ENCODE measurements at places on chromosomes 5 and 9. TPM values are rescaled to one million over a fixed set of nuclear protein-coding genes. Genes with fewer than 3 reads are reported as not detected.

Gene RARS1
- total RNA-seq, result 93.9 TPM

Gene GPX8
- 86.8 TPM for total RNA-seq

Gene LCN9
- total RNA-seq, result 1.7 TPM

Gene PCDHA4
- total RNA-seq, result 20.9 TPM

Gene C5orf58
- total RNA-seq, result not detected

GRCh38 chr9:31588006-31588405, 796.4 kb upstream of the ACO1 start:
- no peaks in the 10 kb centered on the region for H3K36me3 ChIP-seq
- H3K27me3 ChIP-seq, result no peaks in the 10 kb centered on the region
- H3K4me3 ChIP-seq, result no peak overlapping the region

DNA sequence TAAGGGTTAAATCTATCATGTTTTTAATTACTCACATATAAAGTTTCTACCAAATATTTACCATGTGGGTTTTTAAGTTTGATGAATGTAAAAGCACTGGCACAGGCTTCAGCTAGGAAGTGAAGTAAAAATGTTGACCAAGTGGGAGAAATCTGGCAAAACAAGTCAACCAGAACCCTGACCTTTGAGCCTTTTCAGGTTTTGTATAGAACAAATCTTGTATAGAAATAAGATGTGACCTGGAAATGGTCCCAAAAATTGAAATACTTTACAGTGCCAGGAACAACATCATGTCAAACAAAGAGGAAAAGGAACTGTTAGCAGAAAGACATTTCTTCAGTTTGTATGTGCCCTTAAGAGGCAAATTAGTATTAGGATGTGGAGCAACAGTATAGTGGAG, 137.6 kb downstream of the CCDC192 start:
- H3K27ac ChIP-seq, result no peak overlapping the region
- H3K4me1 ChIP-seq, result no peaks in the 10 kb centered on the region
- no peak overlapping the region for H3K4me3 ChIP-seq
- no peak for DNase-seq

GRCh38 chr9:16085167-16085726, 532.4 kb downstream of the CCDC171 start:
- peaks cover 2% of the 10 kb centered on the region for H3K4me1 ChIP-seq
- H3K4me3 ChIP-seq, result no peak overlapping the region
- no peak for DNase-seq
- peaks cover 8% of the 10 kb centered on the region for H3K36me3 ChIP-seq

- H3K36me3 ChIP-seq, result no peaks in the 10 kb centered on the region
- H3K4me3 ChIP-seq, result peak overlapping the region; percentile 71
- DNase-seq, result no peak
- peak overlapping the region; percentile 91 for H3K27ac ChIP-seq
Observed at GRCh38 chr9:136052472-136052880, 42.6 kb downstream of the NACC2 start.

GRCh38 chr5:173231996-173232498, 3.0 kb downstream of the NKX2-5 start:
- peak; percentile 27 for DNase-seq
- no peaks in the 10 kb centered on the region for H3K36me3 ChIP-seq
- H3K27me3 ChIP-seq, result peaks cover 99% of the 10 kb centered on the region
- peaks cover 26% of the 10 kb centered on the region for H3K4me1 ChIP-seq

DNA sequence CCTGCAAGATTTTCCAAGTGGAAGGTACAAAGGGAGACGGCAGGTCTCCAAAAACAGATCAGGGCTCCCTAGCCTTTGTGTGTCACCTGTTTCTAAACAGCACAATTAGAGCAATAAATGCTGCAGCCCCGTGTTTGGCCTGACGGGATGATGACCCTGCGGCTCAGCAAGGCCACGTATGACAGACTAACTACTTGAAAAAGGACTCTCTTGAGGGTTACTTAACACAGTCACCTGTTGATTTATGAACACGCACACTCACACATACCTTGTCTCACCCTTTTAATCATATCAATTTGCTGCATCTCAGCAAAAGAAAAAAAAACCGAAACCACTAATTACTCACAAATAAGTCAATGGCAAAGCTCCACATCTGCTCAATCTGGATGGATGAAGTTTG, 199.6 kb upstream of the GAS1 start:
- peaks cover 4% of the 10 kb centered on the region for H3K27me3 ChIP-seq
- H3K27ac ChIP-seq, result no peak overlapping the region
- no peak for DNase-seq
- peaks cover 7% of the 10 kb centered on the region for H3K36me3 ChIP-seq

DNA sequence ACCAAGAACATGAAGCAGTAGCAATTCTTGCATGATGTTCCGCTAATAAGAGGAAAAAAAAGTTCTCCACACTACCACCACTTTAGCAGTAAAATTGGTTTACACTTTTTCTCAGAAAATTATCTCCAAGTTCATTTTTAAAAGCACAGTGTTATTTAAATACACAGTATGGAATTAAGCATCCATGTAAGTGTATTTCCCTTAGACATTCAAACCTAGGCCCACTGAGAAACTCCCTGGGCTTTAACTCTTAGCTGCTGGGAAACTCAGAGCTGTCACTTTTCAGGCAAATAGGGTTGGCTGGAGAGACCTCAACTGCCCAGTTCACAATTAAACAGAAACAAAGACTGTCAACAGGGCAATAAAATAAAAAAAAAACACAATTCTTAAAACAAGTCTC, 2.7 kb downstream of the GNAQ start:
- no peaks in the 10 kb centered on the region for H3K36me3 ChIP-seq
- H3K4me1 ChIP-seq, result peaks cover 42% of the 10 kb centered on the region
- peak overlapping the region; percentile 94 for H3K4me3 ChIP-seq
- H3K27me3 ChIP-seq, result no peaks in the 10 kb centered on the region
- H3K27ac ChIP-seq, result peak overlapping the region; percentile 85
- no peak for DNase-seq

DNA sequence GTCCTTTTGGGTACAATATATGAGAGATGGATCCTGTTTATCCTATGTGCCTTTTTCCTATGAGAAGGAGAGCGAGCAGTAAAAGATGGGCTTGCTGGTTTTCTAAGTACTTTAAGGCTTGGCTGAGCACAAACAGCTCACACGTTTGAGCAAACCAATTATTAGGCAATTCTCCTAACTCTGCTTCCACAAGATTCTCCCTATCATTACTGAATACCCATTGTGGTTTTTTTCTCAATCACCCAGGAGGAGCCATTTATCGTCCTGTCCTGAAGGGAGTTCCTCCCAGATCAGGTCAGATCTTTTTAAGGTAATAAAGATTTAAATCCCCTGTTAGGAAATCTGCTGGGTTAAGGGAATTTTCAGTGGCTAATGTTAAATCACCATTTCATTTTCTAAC, 19.4 kb upstream of the C1QTNF3 start:
- no peak overlapping the region for H3K27ac ChIP-seq
- DNase-seq, result no peak
- H3K36me3 ChIP-seq, result peaks cover 62% of the 10 kb centered on the region
- no peak overlapping the region for H3K4me3 ChIP-seq
- H3K4me1 ChIP-seq, result no peaks in the 10 kb centered on the region

GRCh38 chr5:14463629-14464028, 118.0 kb upstream of the OTULINL start:
- no peak for DNase-seq
- H3K4me3 ChIP-seq, result no peak overlapping the region
- H3K36me3 ChIP-seq, result peaks cover 35% of the 10 kb centered on the region
- peak overlapping the region; percentile 26 for H3K27ac ChIP-seq

- H3K27ac ChIP-seq, result no peak overlapping the region
- H3K4me3 ChIP-seq, result peak overlapping the region; percentile 57
- peaks cover 5% of the 10 kb centered on the region for H3K36me3 ChIP-seq
- H3K27me3 ChIP-seq, result no peaks in the 10 kb centered on the region
- DNase-seq, result peak; percentile 68
Observed at GRCh38 chr9:105414947-105415661, 32.7 kb upstream of the FSD1L start.

DNA sequence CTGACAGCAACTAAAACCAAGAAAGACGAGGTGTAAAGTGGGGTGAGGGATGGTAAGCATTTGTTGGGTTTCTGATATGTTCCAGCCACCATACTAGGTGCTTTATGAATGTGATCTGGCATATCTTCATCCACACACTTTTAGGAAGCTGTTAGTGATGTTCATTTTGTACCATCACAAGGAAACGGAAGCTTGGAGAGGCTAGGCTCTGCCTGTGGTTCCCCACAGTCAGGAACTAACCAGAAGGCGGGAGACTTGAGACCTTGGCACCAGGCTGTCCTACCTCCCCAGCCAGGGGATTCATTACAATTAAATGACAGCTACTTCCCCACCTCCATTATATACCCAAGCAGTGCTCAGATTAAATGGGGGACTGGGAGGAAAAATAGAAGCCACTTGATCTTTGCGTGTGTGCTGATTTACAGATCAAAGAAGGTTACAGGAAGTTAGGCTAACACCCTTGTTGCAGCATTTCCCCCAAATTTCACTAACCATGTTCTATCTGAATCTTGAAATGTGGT, 43.0 kb downstream of the SFXN1 start:
- H3K4me1 ChIP-seq, result no peaks in the 10 kb centered on the region
- DNase-seq, result no peak
- no peak overlapping the region for H3K27ac ChIP-seq
- H3K4me3 ChIP-seq, result no peak overlapping the region
- peaks cover 53% of the 10 kb centered on the region for H3K36me3 ChIP-seq

- H3K36me3 ChIP-seq, result no peaks in the 10 kb centered on the region
- H3K4me3 ChIP-seq, result no peak overlapping the region
- peaks cover 16% of the 10 kb centered on the region for H3K4me1 ChIP-seq
- peaks cover 15% of the 10 kb centered on the region for H3K27me3 ChIP-seq
- DNase-seq, result no peak
Observed at GRCh38 chr9:136268735-136269134, 23.1 kb upstream of the QSOX2 start.

GRCh38 chr9:114231719-114232449, 76.5 kb downstream of the COL27A1 start:
- H3K27me3 ChIP-seq, result no peaks in the 10 kb centered on the region
- DNase-seq, result no peak
- peaks cover 4% of the 10 kb centered on the region for H3K36me3 ChIP-seq
- no peak overlapping the region for H3K4me3 ChIP-seq
- H3K27ac ChIP-seq, result peak overlapping the region; percentile 77
- H3K4me1 ChIP-seq, result peaks cover 74% of the 10 kb centered on the region

DNA sequence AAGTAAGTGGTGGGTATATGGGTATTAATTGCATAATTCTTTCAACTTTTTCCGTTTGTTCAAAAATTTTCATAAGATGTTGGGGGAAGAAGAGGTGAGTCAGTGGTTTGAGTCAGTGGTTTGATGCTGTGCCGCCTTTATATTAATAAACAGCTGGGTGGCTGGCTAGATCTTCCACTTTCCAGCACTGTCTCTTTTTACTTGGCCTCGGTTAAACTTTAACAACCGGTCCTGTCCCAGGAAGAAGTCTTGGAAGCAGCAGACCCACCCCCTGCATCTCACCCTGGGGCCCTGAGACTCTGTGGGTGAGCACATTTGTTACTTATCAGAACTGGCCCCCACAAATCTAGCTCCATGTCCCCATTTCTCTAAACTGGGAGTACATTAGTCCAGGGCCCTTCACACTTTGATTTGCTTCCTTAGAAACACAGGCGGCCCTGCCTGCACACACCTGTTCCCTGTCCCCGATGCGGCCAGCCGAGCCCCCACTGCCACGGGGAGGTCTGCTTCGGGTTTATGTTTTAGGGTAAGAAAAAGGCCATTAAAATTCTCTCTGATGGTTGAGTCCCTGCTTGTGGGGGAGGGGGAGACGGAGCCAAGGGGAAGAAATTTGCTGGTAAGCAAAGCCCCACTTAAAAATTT, 90.7 kb downstream of the PTCH1 start:
- H3K27me3 ChIP-seq, result no peaks in the 10 kb centered on the region
- DNase-seq, result no peak
- H3K27ac ChIP-seq, result peak overlapping the region; percentile 95
- peaks cover 21% of the 10 kb centered on the region for H3K36me3 ChIP-seq

DNA sequence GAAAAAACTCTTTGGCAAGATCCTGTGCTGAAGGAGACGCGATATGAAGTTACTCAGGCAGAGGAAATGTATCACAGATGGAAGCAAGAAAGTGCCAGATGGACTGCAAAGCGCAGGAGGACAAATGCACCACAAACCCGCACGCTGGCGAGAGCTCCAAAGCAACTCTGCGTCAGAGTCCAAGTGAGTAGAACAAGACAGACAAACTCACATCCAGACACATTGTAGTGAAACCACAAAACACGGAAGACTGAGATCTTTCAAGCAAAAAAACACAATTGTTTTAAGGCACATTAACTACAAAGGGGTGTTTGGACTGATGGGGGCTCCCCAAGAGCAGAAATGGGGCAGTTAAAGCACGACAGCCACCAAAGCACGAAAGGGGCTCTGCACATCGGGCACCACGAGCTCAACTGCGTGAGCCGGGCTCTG, 39.2 kb upstream of the NKD2 start:
- peaks cover 20% of the 10 kb centered on the region for H3K4me1 ChIP-seq
- H3K36me3 ChIP-seq, result no peaks in the 10 kb centered on the region
- H3K27ac ChIP-seq, result peak overlapping the region; percentile 67
- H3K27me3 ChIP-seq, result peaks cover 52% of the 10 kb centered on the region
- H3K4me3 ChIP-seq, result no peak overlapping the region

DNA sequence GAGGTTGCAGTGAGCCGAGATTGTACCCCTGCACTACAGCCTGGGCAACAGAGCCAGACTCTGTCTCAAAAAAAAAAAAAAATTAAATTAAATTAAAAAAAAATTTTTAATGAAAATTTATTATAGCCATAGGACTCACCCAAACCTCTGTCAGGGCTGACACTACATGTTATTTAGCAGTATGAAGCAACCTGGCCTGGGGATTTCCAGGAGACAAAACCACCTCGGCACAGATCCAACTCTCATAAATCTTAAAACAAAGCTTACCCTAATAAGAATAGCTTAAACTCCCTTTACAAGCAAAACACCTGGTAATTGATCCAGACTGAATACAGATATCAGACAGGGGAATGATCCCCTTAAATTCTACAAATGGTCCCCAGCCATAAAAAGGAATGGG, 38.4 kb downstream of the PPP1R2B start:
- H3K27ac ChIP-seq, result no peak overlapping the region
- no peaks in the 10 kb centered on the region for H3K36me3 ChIP-seq
- no peak for DNase-seq
- H3K4me3 ChIP-seq, result no peak overlapping the region

DNA sequence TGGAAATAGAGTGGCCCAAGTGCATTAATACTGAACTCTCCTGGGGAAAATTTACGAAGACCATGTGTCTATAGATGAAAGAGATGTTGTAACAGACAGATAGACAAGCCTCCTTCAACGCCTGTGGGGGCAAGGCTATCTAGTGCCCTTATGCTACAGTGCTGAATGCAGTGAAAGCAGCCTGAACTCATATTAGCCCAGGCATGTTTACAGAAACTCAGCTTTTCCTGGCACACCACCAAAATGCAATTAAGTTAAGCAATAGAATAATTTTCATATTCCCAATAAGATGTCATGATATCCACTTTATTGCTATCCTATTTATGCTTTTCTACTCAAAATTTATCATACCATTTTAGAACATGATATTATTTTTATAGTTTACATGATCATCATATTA, 277.0 kb downstream of the DIRAS2 start:
- peaks cover 16% of the 10 kb centered on the region for H3K4me1 ChIP-seq
- H3K36me3 ChIP-seq, result no peaks in the 10 kb centered on the region
- H3K27ac ChIP-seq, result peak overlapping the region; percentile 78
- H3K4me3 ChIP-seq, result no peak overlapping the region
- no peaks in the 10 kb centered on the region for H3K27me3 ChIP-seq
- DNase-seq, result no peak
